Bronchial epithelial cell (primary cell): ENCODE measurements at places on chromosomes 12 and 14. TPM values are rescaled to one million over a fixed set of nuclear protein-coding genes. Genes with fewer than 3 reads are reported as not detected.

DNA sequence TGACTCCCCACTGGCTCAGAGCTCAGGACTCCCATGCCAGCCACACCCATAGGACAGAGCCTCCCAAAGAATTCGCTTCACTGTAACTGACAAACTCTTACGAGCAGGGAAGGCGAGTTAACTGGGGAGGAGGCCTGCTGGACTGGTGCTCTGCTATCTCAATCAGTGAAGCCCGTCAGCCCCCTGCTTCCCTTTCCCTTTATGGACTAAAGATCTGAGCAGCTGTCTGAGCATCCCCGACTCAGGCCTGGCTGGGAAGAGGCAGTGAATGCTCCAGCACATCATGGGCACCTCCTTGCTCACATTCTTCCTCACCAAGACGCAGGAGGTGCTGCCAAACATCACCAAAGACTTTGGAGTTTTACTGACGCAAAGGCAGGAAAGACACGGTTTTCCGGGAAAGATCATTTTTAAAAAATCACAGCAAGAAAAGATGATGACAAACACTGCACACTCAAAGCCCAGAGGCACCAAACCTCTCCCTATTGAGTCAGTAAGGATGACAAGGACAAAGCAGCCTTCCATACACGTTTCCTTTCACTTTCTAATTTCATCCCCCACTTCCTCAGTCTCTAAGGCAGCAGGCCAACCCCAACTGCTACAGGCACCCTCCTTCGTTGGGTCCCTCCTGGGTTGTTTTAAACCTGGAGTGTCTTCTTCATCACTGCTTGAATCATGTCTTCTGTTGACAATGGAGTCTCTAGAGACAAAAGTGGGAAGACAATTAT lies 45.0 kb upstream of the P2RX7 start:
- DNase-seq: no peak

DNA sequence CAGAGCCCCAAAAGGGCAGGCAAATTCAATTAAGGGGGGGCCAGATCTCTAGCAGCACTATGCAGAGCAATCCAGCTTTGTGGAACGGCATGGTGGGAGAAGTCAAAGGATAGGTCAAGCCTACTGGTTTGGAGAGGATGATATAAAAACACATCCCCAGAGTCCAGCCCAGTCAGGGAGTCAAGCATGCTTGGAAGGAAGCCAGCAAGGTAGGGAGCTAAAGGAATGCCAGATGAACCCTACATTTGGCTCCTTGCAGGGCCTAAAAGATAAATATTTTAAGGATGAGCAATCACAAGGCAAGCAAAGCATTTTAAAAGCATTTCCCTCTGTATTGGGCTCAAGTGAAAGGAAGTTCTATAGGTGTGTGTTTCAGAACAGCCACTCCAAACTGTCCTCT lies 21.4 kb downstream of the KCTD10 start:
- no peak for DNase-seq

EFS gene
- total RNA-seq: 2.4 and 5.4 TPM in 2 replicates

- DNase-seq: no peak
These were observed 4.9 kb downstream of the HRK start for GRCh38 chr12:116876151-116876869.

DNA sequence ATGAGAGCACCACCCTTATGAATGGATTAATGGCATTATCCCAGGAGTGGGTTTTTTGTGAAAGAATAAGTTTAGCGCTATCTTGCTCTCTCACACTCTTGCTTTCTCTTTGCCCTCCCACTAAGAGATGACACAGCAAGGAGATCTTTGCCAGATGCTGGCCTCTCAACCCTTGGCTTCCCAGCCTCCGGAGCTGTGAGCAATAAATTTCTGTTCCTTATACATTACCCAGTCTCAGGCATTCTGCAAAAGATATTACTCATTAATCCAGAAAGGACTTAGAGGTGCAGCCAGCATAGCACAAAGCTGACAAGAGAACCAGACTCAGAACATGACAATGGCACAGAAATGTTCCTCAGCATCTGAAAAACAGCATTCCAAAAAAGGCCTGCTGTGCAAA lies 190.6 kb downstream of the ITPR2 start:
- no peak for DNase-seq

GRCh38 chr12:275812-276211 lies 13.2 kb upstream of the SLC6A13 start:
- DNase-seq: no peak

GRCh38 chr12:93237235-93237915 lies 140.3 kb upstream of the NUDT4 start:
- DNase-seq: no peak

HELB gene
- total RNA-seq: 2.2 and 2.6 TPM in 2 replicates

GRCh38 chr12:10307630-10308029 lies at the start of gene KLRD1:
Gene KLRD1, plus strand, starts transcription at chr12:10307870. Its CDS starts 208 bp downstream, at chr12:10308078.
- DNase-seq: no peak

DNA sequence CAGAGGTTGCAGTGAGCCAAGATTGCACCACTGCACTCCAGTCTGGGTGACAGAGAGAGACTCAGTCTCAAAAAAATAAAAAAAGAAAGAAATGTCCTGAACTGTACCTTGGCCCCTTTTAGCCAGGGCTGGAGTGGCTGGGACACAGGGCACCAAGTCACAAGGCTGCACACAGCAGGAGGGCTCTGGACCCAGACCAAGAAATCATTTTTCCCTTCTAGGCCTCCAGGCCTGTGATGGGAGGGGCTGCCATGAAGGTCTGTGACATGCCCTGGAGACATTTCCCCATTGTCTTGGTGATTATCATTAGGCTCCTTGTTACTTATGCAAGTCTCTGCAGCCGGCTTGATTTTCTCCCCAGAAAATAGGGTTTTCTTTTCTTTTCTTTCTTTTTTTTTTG lies 5.1 kb upstream of the ACOT6 start:
- no peak for DNase-seq

- no peak for DNase-seq
These were observed 5.7 kb downstream of the SERPINA9 start for GRCh38 chr14:94470311-94470710.

KLRK1 gene
- total RNA-seq: not detected in 2 replicates

GRCh38 chr12:68292151-68292943 lies 38.9 kb upstream of the IL22 start:
- DNase-seq: no peak

CNOT2 gene
- total RNA-seq: 116 and 130 TPM in 2 replicates

GRCh38 chr12:114691763-114692185 lies 7.8 kb upstream of the TBX3 start:
- DNase-seq: no peak

DNA sequence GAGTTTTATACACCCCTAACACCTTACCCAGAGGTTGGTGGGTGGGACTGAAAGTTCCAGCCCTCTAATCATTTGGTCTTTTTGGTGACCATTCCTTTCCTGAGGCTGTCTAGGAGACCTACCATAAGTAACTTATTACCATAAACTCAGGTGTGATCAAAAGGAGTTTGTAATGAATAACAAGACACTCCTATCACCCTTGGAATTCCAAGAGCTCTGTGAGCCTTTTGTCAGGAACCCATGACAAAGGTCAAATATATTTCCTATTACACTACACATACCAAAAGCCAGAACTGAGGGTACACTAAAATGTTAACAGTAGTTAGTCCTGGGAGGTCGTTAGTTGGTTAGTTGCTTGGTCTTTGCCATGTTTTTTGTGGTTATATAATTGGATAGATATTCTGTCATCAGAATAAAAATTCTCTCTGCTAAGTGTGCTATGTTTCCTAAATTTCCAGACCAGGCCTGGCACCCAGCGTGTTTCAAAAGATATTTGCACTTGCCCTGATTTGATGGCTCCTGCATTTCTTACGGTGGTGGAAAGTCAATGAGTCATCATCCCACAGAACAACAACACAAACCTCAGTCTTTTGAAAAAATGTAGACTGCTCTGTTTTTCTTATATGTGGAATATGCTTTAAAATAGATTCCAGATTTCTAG lies 27.0 kb upstream of the AKAP5 start:
- DNase-seq: peak; percentile 60

- no peak for DNase-seq
These were observed 50.1 kb downstream of the PLXNC1 start for GRCh38 chr12:94198469-94198868.

DNA sequence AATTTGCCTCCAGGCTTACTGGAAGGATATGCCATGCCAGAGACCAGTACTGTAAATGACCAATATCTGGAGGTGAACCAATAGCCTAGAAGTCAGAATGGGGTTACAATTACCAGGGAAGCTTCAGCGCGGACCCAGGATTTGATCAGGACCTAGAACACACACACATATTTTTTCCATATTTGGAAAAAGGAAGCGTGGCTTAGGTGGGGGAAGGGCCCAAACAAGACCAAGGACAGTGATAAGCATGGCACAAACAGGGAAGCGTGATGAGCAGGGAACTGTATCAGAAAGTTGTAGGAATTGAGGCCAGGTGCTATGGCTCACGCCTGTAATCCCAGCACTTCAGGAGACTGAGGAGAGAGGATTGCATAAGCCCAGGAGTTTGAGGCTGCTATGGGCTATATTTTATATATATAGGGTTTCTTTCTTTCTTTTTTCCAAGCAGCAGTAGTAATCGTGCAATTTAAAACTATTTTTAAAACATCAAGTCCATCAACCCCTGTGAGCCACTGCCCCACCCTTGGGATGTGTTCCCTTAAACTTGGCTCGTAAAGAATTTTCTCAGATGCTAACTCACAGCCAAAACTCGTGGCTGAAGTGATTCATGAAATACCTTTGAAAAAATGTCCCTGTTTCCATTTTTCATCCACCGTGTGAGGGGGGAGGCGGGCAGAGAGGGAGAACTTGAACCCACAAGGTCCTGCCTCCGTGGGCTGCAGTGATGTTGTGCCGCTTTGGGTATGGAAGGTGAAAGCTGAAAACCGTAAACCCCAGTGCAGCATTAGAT lies 16.7 kb downstream of the HRK start:
- DNase-seq: no peak
